Testis (tissue), 5 donors: ENCODE measurements at places on chromosomes 6 and 20. TPM values are rescaled to one million over a fixed set of nuclear protein-coding genes. Genes with fewer than 3 reads are reported as not detected.

DNA sequence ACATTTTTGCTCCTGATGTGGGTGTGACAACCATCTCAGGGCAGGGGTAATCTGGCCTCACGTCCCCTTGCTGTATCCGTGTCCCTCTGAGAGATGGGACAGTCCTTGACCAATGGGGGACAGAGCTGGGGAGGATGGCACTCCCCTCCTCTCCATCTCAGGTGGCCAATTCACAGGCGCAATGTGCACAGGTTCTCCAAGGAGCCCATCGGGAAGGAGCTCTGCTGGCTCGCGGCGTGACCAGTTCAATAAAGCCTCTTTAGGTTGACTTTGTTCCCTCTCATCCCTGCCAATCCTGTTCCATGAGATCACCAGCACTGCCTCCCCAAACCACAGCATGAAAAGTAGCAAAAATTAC lies 196.3 kb upstream of the SLC24A3 start:
- no peak for DNase-seq
- H3K4me3 ChIP-seq, result no peak overlapping the region
- H3K36me3 ChIP-seq, result no peaks in the 10 kb centered on the region
- peaks cover 4% of the 10 kb centered on the region for H3K4me1 ChIP-seq

GRCh38 chr6:124983383-124984083 lies 21.3 kb downstream of the RNF217 start:
- H3K4me1 ChIP-seq, result peaks cover 8% of the 10 kb centered on the region
- DNase-seq, result no peak
- no peak overlapping the region for H3K27ac ChIP-seq
- no peak overlapping the region for H3K4me3 ChIP-seq
- no peaks in the 10 kb centered on the region for H3K36me3 ChIP-seq

DNA sequence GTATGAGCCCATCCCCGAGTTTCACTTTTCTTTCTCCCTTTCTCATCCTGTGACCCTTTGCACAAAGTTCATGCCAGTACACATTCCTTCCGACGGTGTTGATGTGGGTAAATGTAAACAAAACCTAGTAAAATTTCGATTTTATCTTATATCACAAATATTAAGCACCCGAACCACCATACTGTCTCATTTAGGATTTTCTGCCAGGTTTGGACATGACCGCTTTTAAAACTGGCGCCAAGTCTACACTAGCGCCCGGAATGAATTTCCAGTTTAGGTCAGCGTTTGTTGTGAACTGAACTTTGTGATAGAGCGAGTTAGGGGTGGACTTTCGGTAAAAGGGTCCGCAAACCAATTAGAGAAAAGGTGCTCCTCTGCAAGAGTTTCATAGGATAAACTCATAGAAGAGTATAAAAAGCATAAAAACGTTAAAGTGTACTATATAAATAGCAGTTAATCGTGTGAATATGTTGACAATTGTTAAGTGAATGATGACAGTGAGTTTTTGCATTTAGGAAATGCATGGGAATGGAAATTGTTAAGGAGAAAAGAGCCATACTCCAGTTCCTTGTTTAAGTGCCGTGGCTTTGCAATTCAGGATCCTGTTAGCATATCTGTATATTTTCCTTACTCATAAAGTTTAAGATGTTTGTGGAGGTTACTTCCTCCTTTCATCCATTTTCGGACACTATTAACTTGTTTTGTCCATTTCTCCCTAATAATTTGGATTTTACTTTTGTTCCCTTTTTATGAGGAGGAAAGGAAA lies 937 bp downstream of the AKAP7 start:
- no peaks in the 10 kb centered on the region for H3K36me3 ChIP-seq
- H3K27me3 ChIP-seq, result no peaks in the 10 kb centered on the region
- peak overlapping the region; percentile 83 for H3K4me3 ChIP-seq
- H3K4me1 ChIP-seq, result peaks cover 11% of the 10 kb centered on the region
- peak; percentile 48 for DNase-seq

DNA sequence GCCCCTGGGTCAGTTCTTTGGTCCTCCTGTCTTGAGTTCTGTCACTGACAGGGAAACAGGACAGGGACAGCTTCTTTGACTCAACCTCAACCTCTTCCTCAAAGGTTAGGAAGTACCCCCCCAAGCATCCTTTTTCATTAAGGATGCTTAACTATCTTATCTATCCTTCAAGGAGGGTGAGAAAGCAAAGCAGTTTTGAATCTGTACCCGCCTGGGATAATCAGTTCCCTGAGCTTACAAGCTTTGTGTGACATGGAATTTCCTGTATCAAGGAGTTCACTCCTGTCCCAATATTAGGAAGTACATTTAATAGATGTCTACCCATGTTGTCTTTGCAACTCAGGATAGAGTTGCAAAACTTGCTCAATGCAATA lies 31.1 kb upstream of the PIM1 start:
- no peak overlapping the region for H3K4me3 ChIP-seq
- no peaks in the 10 kb centered on the region for H3K27me3 ChIP-seq
- no peaks in the 10 kb centered on the region for H3K36me3 ChIP-seq
- H3K27ac ChIP-seq, result no peak overlapping the region
- peaks cover 4% of the 10 kb centered on the region for H3K4me1 ChIP-seq

- H3K4me1 ChIP-seq, result no peaks in the 10 kb centered on the region
- no peak for DNase-seq
Observed at GRCh38 chr6:106128981-106129781, 43.0 kb downstream of the PRDM1 start.

DNA sequence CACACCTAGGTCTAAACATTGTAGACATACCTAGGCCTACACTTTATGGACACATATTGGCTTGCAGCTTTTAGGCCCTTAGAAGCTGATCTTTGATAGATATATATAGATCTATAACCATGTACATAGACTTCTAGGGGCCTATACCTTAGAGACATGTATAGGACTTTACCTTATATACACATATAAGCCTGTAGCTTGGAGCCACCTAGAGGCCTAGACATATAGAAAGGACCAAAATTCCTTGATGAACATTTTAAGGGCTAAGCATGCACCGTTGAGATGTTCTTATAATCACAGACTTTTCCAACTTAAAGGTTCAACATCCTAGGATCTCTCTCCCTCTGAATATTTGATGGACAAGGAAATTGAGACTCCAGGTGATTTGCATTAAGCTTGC lies 371.7 kb upstream of the SASH1 start:
- no peak for DNase-seq
- H3K27ac ChIP-seq, result no peak overlapping the region
- no peaks in the 10 kb centered on the region for H3K27me3 ChIP-seq
- no peak overlapping the region for H3K4me3 ChIP-seq
- H3K36me3 ChIP-seq, result no peaks in the 10 kb centered on the region

- H3K4me1 ChIP-seq, result peaks cover 3% of the 10 kb centered on the region
- H3K36me3 ChIP-seq, result no peaks in the 10 kb centered on the region
- no peak overlapping the region for H3K27ac ChIP-seq
- H3K4me3 ChIP-seq, result no peak overlapping the region
- H3K27me3 ChIP-seq, result no peaks in the 10 kb centered on the region
Observed at GRCh38 chr20:13105039-13105438, 96.3 kb downstream of the SPTLC3 start.

DNA sequence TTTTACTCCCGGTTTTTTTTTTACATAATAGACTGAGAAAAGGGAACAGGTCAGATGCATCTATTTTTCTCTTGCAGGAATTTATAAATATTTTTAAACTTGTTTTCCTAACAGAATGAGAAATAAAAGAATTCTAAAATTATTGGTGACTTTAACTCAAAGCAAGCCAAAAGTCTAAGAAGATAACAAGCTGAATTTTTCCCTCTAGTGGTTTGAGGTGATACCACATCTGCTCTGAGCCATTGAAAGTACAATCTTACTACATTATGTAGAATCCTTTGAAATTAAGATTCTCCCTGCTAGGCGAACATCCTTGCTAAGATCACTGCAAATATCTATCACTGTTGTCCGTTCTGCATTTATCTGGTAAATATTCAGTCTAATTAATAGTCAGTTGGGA lies 10.7 kb upstream of the STMND1 start:
- H3K27ac ChIP-seq, result no peak overlapping the region
- no peaks in the 10 kb centered on the region for H3K27me3 ChIP-seq
- H3K4me1 ChIP-seq, result peaks cover 5% of the 10 kb centered on the region
- H3K4me3 ChIP-seq, result no peak overlapping the region
- no peaks in the 10 kb centered on the region for H3K36me3 ChIP-seq
- no peak for DNase-seq

GRCh38 chr6:83193747-83194566 lies 800 bp downstream of the RWDD2A start:
- DNase-seq, result peak; percentile 48
- peak overlapping the region; percentile 97 for H3K4me3 ChIP-seq
- H3K27me3 ChIP-seq, result no peaks in the 10 kb centered on the region
- peak overlapping the region; percentile 95 for H3K27ac ChIP-seq
- peaks cover 13% of the 10 kb centered on the region for H3K4me1 ChIP-seq
- no peaks in the 10 kb centered on the region for H3K36me3 ChIP-seq

GRCh38 chr6:89500611-89501010 lies 67.7 kb downstream of the ANKRD6 start:
- H3K4me1 ChIP-seq, result no peaks in the 10 kb centered on the region
- H3K4me3 ChIP-seq, result no peak overlapping the region
- no peak overlapping the region for H3K27ac ChIP-seq
- no peak for DNase-seq

DNA sequence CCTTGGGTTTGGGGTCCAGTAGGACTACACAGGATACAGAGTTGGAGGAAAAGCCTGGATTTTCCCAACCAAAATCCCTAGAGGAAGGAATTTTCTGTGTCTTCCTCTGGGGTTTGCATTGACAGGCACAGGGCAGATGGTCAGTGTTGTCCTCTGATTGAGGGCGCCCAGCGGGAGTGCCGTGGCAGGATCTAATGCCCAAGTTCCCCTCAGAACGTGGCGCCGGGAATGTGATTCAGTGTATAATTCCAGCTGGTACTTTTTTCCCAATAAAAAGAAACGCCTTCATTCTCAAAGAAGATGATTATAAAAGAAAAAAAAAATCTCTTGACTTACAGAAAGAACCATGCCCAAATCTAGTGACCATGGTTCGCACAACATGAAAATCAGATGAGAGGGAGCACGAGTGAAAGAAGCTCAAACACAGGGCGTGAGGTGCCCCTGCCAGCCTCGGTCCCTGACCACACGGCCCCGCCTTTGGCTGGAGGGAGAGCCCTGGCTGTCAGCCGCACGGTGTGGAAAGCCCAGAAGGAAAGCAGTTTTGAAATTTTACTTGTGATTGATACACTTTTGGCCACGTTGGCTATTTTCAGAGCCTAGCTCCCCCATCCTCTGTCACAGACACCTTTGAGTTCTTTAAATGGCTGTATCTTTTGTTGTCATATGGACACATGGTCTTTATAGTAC lies 31.6 kb downstream of the VEGFA start:
- H3K4me3 ChIP-seq, result no peak overlapping the region
- H3K27me3 ChIP-seq, result no peaks in the 10 kb centered on the region
- H3K36me3 ChIP-seq, result no peaks in the 10 kb centered on the region
- no peak for DNase-seq

- H3K27me3 ChIP-seq, result no peaks in the 10 kb centered on the region
- no peak overlapping the region for H3K27ac ChIP-seq
- no peak overlapping the region for H3K4me3 ChIP-seq
- DNase-seq, result peak; percentile 31
Observed at GRCh38 chr6:158161566-158162254, 6.4 kb downstream of the SERAC1 start.

Gene TREM1
- 0.16 TPM for total RNA-seq

Gene LZTS3
- 16.8 TPM for total RNA-seq

Gene CLPSL2
- not detected for total RNA-seq

Gene CTCFL
- total RNA-seq, result 24.8 TPM

Gene ROS1
- total RNA-seq, result 1.1 TPM

Gene KCNQ5
- 0.43 TPM for total RNA-seq

Gene CRISP2
- 197 TPM for total RNA-seq

Gene KCNQ2
- 60.9 TPM for total RNA-seq

Gene RAET1G
- total RNA-seq, result not detected

Gene ATF6B
- total RNA-seq, result 138 TPM

Gene MYLK2
- 1.2 TPM for total RNA-seq
